NCI-H1436 treated with DMSO at 0.1 percent for 48 hours (cell line): ENCODE measurements at places on chromosomes 3 and 15.

DNA sequence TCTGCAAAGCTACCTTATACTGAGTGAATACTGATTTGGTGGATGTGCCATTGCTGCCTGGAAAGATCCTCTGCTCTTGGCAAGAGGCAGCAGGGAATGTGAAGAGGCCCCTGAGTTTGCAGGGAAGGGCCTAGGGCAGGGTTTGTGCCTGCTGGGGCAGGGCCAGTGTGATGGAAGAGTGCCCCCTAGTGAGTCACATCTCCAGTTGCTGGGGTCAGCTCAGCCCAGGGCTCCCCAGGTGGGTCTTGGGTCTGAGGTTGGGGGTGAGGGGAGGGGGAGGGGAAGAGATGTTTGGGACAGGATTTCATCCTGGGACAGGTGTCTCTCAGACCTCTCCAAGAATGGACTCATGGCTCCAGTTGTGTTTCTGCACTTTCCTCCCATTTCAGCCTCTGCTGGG is 4.1 kb upstream of the AMOTL2 start:
- no peak for DNase-seq

- DNase-seq: no peak
Measured at GRCh38 chr3:196634829-196635228, 4.7 kb upstream of the NRROS start.

DNA sequence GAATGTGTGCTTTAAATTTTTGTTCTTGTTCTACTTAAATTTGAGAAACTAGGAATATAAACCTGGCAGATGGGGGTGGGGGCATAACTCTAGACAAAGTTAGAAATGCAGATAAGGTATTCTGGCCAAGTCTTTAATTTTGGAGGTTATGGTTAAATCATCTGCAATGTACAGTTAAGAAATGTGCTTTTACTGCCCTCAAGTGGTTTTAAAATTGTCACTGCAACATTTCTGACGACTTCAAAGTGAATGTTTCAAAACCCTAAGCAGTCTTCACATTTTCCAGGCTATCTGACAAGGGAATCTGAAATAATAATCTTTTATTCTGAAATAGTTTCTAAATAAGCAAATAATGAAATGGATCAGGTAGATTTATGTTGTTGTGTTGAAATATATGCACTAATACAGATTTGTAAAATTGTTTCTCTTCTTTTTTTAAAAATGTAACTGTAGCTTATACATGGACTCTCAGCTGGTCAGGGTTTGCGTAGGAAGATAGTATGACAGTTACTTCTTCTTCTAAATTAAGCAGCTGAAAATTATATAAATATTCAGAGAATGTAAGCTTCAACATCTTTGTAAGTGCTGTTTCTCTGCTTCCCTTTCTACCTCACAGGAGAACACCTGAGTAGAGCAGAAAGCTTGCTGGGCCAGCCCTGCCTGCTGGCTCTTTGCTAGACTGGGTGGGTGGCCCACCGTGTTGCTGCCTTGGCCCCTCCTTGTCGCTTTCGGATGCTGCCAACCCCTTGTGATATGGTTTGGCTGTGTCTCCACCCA is 45.0 kb downstream of the SUCNR1 start:
- DNase-seq: peak; percentile 39

DNA sequence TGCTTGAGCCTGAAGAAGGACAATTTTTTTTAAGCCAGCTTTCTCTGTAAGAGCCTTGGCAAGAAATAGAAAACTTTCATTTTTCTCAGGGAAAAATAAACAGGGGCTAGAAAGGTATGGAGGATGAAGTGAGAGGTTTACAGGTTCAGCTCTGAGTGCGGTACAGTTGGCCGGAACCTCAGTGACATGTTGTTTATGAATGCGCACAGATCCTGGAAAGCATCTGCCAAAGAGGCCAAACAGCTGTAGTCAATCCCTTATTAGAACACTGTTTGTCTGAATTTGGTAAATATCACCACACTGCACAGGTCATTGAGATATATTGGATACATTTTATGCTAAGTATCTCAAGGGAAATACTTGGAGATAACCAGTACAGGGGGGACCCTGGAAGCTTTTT is 561.8 kb upstream of the MDFIC2 start:
- DNase-seq: no peak

DNA sequence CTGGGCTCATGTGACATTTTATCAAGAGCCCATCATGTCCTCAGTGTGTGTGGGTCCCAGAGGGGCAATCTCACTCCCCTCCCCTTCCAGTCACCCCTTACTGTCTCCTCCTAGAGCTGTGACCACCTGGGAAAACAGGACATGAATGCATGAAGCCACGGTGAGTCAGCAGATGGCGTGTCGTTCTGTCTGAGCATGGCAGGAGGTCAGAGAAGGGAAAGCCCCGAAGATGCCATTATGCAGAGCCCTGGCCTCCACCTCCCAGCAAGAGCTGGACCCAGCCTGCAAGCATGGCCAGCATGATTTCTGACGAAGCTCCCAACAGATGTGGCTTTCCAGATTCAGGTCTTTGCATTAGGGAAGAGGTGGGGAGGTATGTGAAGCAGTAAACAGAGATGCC is 118.5 kb downstream of the TLE3 start:
- no peak for DNase-seq

DNA sequence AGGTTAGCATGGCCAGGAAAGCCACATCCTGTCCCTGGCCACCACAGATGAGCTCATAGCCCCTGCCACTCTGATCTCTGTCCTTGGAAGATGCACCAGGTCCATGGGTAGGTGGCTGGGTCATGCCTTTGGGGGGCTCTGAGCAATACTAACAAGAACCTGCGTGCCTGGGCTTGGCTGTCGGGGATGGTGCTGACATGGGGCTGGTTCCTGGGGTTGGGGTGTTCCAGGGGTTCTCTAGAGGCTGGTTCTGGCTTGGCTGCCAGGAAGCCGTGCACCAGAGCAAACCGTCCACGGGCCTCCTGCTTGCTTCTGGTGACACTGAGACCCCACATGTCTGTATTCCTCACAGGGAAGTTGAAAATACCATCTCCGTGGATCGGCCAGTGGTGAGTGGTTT is 44.1 kb downstream of the CAPN3 start:
- no peak for DNase-seq

DNA sequence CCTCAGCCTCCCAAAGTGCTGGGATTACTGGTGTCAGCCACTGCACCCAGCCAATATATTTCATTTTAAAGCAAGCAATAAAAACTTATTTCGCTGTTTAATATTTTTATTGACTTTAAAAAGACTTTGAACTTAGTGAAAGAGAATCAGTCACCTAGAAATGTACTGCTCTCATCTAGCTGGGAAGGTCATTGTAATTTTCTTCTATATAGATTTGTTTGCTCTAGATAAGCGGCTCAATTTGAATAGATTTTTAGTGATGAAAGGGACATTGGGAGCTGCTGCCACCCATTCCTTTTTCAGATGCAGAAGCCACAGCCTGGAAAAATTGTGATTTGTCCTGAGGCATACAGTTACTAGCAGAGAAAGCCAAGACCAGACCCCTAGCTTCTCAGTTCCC is 40.1 kb downstream of the CAPN7 start:
- no peak for DNase-seq

DNA sequence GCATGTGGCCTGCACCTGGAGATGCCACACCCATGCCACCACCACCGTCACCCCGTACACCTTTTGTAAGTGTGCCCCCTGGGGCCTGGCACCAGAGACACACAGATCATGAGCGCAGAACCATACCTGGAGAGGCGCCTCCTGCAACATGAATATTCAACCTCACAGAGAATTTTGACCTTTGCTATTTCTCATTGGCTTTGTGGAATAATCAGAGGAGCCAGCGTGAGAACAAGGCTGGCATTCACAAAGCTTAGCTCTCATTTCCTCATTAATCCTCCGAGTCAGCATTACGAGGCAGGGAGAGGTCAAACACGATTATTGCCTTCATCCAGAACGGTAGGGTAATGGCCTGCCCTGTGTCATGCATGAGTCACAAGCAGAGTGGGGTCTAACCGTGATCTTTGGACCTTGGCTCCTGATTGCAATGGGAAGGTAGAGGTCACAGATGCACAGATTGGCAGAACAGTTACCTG is 73.0 kb upstream of the POMGNT2 start:
- DNase-seq: no peak

DNA sequence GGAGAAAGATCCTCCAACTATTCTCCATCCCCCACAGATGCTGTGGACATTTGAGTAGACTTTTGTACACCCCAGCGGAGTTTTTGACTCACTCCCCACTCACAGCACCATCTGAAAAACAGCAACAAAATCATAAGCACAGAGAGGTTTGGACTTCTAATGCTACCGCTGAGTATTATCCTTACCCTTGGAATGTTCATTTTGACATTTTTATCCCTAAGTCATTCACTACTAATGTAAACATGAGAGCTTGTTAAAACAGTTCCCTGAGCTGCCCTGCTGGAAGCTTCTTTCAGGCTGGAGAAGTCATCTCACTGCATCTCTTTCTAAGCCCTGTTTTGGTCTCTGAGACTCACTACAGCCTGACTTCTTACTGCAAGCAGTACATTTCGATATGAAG is 1045.9 kb downstream of the MCTP2 start:
- DNase-seq: no peak

GRCh38 chr3:136952292-136952691 is 5.5 kb upstream of the IL20RB start:
- no peak for DNase-seq

DNA sequence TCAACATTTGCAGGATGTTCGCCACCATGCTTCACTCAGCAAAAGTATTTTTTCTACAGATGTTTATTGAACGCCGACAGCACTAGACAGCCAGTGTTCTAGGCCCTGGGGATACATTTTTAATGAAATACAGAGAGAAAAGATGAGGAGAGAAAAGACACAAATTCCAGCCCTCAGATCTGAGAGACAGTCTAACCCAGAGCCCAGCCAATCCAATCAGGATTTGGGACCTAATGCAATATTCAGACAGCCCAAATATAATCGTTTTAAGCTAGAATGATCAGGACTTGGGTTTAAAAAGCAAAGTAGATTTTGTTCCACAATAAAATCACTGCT is 174.8 kb downstream of the SLCO3A1 start:
- no peak for DNase-seq

DNA sequence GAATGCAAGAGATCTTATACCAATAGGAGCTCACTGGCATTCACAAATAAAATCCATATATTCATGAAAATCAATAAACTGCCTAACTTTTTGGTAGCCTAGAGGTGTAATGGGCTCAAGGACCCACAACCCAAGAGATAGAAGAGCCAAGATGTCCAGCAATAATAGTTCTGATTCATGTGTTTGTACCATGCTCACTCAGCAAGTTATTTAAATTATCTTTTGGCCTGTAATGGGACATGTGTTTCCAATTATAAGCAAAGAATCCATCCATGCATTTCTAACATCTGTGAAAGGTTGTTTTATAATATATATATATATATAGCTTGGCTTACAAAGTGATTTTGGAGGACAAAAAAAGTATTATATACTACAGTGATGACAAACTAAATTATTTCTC is 29.7 kb upstream of the SHC4 start:
- no peak for DNase-seq

DNA sequence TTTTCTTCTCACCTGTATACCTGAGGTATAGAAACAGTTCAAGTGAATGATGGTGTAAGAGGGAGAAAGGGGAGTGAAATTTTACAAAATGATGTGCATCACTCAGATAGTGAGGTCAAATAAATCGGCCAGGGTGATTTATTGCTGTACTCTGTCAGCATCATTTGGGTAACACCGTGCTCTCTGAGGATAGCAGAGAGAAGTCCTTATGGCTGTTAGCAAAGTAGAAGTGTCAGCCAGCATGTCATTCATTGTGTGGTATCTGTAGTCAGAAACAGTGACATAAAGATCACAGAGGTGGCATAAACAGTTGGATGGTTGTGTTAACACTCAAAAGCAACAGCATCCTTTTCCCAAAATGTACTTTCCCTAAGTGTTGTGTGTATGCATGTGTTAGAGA is 53.4 kb downstream of the PSMD6 start:
- DNase-seq: no peak

GRCh38 chr15:72216079-72216478 is 14.9 kb downstream of the PKM start:
- DNase-seq: no peak

GRCh38 chr3:179281825-179282224 is 30.9 kb upstream of the KCNMB3 start:
- no peak for DNase-seq

- DNase-seq: no peak
Measured at GRCh38 chr15:66036859-66037258, 167.6 kb downstream of the RAB11A start.

DNA sequence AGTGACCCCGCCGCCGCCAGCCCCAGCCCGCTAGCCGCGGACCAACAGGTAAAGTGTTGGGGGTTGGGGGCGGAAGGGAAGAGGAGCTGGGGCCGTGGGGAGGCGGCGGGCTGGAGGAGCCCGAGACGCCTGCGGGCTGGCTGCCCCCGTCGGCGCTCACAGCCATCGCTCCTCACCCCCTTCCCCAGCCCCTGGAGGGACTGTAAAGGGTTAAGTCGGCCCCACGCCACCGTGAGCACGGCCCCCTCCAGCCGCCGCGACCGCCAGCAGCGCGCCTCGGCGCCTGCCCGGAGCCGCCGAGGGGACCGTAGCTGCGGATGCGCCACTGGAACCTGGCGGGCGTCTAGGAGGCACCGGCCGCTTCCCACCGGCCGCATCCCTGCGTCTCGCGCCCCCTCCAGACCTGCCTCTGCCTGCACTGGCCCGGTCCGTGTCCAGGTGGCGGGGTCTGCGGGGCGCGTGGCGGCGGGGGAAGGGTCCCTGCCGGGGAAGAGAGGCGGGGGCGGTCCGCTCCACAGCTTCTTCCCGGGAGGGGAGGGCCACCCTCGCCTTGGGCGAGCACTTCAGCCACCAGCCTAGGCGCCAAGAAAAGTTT is 522 bp downstream of the MED12L start:
- DNase-seq: no peak

DNA sequence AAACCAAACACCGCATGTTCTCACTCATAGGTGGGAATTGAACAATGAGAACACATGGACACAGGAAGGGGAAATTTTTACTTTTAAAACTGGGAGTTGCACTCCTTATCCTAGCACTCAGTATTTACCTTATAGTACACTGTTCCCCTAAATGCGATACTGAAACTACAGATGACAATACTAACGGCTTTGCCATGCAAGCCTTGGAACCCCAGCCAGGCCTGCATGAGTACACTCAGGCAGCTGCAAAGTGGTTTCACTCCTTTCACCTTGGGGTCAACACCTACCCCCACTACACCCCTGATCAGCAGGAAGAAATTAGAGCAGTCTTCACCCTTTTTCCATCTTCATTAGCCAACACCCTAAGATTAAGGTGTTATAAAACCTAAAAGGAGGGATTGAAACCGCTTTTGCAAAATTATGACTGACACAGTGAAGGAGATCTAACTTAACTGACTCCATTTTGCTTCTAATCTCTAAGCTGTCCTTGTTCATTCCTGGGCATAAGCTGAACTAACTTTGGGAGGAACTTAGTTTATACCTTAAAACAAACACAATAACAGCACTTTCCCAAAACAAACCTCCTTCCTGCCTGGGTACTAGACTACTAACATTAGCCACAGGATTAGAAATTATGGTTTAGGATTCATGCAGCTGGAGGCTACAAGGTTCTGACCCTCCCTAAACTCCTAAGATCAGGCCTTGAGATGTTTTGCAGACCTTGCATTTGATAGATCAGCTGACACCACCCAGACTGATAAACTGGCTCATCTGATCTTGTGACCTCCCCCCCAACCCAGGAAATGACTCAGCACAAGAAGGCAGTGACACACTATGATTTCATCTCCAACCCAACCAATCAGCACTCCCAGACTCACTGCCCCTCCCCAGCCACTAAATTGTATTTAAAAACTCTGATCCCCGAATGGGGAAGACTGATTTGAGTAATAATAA is 452.1 kb upstream of the PPP2R3A start:
- DNase-seq: no peak

GRCh38 chr3:186079925-186080324 is 29.0 kb downstream of the ETV5 start:
- no peak for DNase-seq
